ENCODE measurements at places on chromosomes 5 and 9. TPM values are rescaled to one million over a fixed set of nuclear protein-coding genes. Genes with fewer than 3 reads are reported as not detected.
A peak's percentile ranks its signal among the peaks of the same experiment; 100 is the strongest.

- H3K36me3 ChIP-seq: no peaks in the 10 kb centered on the region
- no peak overlapping the region for H3K4me3 ChIP-seq
- H3K4me1 ChIP-seq: peaks cover 24% of the 10 kb centered on the region
- no peaks in the 10 kb centered on the region for H3K27me3 ChIP-seq
- H3K27ac ChIP-seq: no peak overlapping the region
Measured at GRCh38 chr9:27126670-27127069, 17.6 kb downstream of the TEK start.

DNA sequence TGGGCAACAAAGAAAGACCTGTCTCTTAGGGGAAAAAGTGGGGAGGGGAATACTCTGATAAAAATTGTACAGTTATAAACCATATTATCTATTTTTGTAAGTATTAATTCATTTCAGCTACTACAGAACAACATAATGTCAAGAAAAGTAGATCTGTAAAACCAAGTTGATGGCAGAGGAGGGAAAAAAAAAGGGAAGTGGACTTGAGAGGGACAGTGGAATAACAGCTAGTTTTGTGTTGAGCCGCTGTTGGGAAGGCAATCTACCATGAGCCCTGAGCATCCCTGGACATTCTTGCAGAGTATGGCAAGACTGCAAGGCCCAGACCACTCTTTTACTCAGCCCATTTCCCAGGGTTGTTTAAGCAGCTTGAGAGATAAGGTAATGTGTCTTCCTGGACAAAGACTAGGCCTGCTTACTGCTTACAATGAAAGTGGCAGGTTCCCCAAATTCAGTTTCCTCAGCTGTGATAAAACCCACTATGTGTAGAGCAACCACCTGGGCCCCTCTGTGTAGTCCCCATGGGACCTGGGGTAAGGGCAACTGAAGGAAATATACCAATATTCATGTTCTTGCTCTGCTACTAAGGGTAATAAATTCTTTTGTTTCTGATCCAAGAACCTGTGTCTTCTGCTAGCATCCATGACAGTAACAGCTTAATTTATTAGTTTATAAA, 25.0 kb downstream of the CEP120 start:
- no peak overlapping the region for H3K27ac ChIP-seq
- H3K36me3 ChIP-seq: peaks cover 89% of the 10 kb centered on the region
- H3K27me3 ChIP-seq: no peaks in the 10 kb centered on the region
- no peaks in the 10 kb centered on the region for H3K4me1 ChIP-seq

GRCh38 chr5:33299621-33300208, 141.1 kb upstream of the TARS1 start:
- H3K27ac ChIP-seq: no peak overlapping the region
- H3K4me1 ChIP-seq: peaks cover 15% of the 10 kb centered on the region
- no peak for DNase-seq
- H3K4me3 ChIP-seq: peak overlapping the region; percentile 15
- H3K27me3 ChIP-seq: no peaks in the 10 kb centered on the region

- no peaks in the 10 kb centered on the region for H3K36me3 ChIP-seq
- H3K27ac ChIP-seq: no peak overlapping the region
- H3K4me1 ChIP-seq: no peaks in the 10 kb centered on the region
Measured at GRCh38 chr5:76145945-76146344, 62.8 kb downstream of the SV2C start.

GRCh38 chr9:98833090-98833956, 25.9 kb downstream of the GALNT12 start:
- no peaks in the 10 kb centered on the region for H3K36me3 ChIP-seq
- no peaks in the 10 kb centered on the region for H3K27me3 ChIP-seq
- no peak overlapping the region for H3K4me3 ChIP-seq
- H3K4me1 ChIP-seq: no peaks in the 10 kb centered on the region
- DNase-seq: no peak
- no peak overlapping the region for H3K27ac ChIP-seq

- no peak overlapping the region for H3K4me3 ChIP-seq
- no peaks in the 10 kb centered on the region for H3K27me3 ChIP-seq
- no peak for DNase-seq
- peaks cover 21% of the 10 kb centered on the region for H3K4me1 ChIP-seq
Measured at GRCh38 chr5:4023091-4023752, 427.6 kb downstream of the IRX1 start.

- no peak overlapping the region for H3K27ac ChIP-seq
- no peaks in the 10 kb centered on the region for H3K36me3 ChIP-seq
- H3K27me3 ChIP-seq: no peaks in the 10 kb centered on the region
- DNase-seq: no peak
- H3K4me3 ChIP-seq: no peak overlapping the region
Measured at GRCh38 chr9:104027295-104027694, 66.8 kb upstream of the SMC2 start.

- no peaks in the 10 kb centered on the region for H3K36me3 ChIP-seq
- no peak within 1 kb of the TSS for H3K27ac ChIP-seq
- no peak for DNase-seq
- no peaks in the 10 kb centered on the region for H3K4me1 ChIP-seq
Measured at GRCh38 chr5:41510176-41510831, at the start of gene PLCXD3. Gene PLCXD3, minus strand, starts transcription at chr5:41510601. Its CDS starts 75 bp downstream, at chr5:41510526.

GRCh38 chr5:32090755-32091128, 83.4 kb downstream of the GOLPH3 start:
- H3K4me3 ChIP-seq: no peak overlapping the region
- peaks cover 81% of the 10 kb centered on the region for H3K36me3 ChIP-seq
- DNase-seq: no peak

DNA sequence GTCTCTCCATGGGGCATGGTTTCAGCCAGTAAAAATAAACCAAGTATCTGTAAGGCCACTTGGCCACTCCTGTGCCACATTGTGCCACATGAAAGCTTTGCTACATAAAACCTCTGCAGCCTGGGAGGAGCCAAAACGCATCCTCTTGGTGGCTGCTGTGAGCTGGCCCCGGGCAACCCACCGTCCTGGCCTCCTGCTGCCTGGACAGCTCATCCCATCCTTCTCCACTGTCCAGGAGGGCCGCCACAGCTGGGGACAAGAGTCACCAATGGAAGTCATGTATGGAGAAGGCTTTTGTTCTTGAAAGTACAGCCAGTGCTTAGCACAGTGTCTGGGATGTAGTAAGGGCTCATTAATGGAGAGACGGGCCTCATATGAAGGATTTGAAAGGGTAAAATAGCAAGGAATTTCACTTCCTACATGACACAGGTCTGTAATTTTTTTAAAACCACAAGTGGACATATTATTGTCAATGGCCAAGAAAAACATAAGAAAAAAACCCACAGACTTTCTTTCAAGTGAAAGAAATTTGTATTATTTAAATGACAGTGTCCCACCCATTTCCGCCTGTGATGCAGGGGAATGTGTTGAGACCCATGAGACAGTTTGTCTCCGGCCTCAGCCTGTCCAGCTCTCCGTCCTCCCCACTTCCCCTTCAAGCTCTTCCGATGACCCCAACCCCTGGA, 6.6 kb downstream of the PTGES start:
- DNase-seq: no peak
- H3K4me1 ChIP-seq: peaks cover under 1% of the 10 kb centered on the region
- no peaks in the 10 kb centered on the region for H3K36me3 ChIP-seq
- H3K4me3 ChIP-seq: no peak overlapping the region
- no peaks in the 10 kb centered on the region for H3K27me3 ChIP-seq
- no peak overlapping the region for H3K27ac ChIP-seq

- H3K27ac ChIP-seq: no peak overlapping the region
- H3K27me3 ChIP-seq: no peaks in the 10 kb centered on the region
- DNase-seq: no peak
- H3K36me3 ChIP-seq: no peaks in the 10 kb centered on the region
- no peaks in the 10 kb centered on the region for H3K4me1 ChIP-seq
Measured at GRCh38 chr5:133412661-133413060, 199.7 kb downstream of the FSTL4 start.

DNA sequence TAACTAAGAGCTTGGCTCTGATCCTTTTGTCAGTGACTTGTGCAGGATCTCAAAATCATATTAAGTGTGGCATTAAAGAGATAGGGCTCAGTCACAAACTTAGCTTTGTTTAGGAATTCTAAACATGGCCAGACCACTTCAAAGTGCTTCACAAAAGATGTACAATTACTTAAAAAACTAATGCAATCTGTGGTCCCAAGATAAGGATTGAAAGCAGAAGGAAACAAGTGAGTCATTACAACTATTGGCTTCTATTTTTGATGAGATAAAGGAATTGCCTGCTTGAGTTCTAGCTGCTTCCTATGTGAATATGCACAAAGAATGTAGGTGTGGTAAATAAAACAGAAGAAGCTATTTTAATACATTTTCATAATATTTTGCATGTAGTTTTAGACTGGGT, 44.9 kb upstream of the SLC12A2 start:
- no peak overlapping the region for H3K4me3 ChIP-seq
- no peaks in the 10 kb centered on the region for H3K27me3 ChIP-seq
- no peaks in the 10 kb centered on the region for H3K36me3 ChIP-seq
- DNase-seq: no peak

GRCh38 chr9:136341769-136342168, 14.4 kb downstream of the GPSM1 start:
- H3K36me3 ChIP-seq: no peaks in the 10 kb centered on the region
- H3K27me3 ChIP-seq: no peaks in the 10 kb centered on the region
- no peak for DNase-seq
- H3K4me1 ChIP-seq: peaks cover 45% of the 10 kb centered on the region
- no peak overlapping the region for H3K4me3 ChIP-seq

DNA sequence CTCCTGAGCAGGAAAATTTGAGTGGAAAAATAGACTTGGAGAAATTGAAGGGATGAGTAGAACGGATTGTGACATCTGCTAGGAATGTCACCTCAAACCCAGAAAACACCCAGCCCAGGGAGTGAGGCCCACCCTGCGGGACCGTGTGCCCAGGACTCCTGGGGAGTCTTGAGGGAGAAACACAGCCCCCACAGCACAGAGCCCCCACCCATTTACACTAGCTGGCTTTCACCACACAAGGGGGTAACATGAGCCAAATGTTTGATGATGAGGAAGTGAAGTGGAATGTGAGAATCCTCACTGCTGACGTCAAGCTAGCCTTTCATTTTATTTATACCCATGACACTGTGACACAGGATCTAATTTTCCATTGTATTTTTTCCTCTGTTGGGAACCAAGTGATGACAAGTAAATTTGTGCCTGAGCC, 42.8 kb upstream of the PDE8B start:
- H3K27ac ChIP-seq: peak overlapping the region; percentile 80
- no peak overlapping the region for H3K4me3 ChIP-seq
- H3K4me1 ChIP-seq: no peaks in the 10 kb centered on the region
- H3K36me3 ChIP-seq: no peaks in the 10 kb centered on the region
- peaks cover 10% of the 10 kb centered on the region for H3K27me3 ChIP-seq

DNA sequence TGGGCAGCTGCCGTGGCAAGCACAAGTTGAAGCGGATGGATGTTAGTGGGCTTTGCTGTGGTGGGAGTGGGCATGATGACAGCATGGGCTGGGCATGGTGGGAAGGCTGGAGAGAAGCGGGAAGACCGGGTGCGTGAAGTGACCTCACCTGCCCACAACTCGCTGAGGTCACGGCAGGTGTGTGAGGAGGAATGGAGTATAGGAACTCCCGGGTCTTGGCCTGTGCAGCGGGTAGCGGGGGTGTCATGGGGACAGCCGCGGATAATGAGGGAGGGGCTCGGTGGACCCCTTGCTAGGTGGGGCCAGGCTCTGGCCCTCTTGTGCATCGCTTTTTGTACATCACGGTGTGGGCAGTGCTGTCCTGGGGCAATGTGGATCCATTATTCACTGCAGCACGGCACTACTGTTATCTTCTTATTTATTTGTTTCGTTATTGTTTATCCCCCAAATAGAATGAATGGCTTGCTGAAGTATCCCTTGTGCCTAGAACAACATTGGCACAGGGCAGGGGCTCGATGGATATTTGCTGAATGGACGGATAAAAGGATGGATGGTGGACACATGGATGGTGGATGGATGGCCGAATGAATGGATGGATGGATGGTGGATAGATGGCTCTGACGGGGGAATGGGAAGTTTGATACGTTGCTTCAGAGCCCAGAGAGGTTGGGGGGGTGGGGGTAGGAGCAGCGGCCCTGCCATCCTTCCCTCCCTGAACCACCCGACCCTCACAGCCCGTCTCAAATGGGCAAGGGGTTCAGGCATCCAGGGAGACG, 14.6 kb downstream of the PROP1 start:
- H3K4me3 ChIP-seq: no peak overlapping the region
- no peak overlapping the region for H3K27ac ChIP-seq
- no peaks in the 10 kb centered on the region for H3K36me3 ChIP-seq
- DNase-seq: no peak
- peaks cover 3% of the 10 kb centered on the region for H3K4me1 ChIP-seq

Gene UBTD2
- total RNA-seq: 12.3 TPM

Gene MOB3B
- total RNA-seq: 2.2 TPM

Gene FAT2
- 98.0 TPM for total RNA-seq

Gene KCNMB1
- 3.7 TPM for total RNA-seq

Measured in esophagus squamous epithelium (tissue), 5 donors.